Testis (tissue), 5 donors: ENCODE measurements at places on chromosomes 11 and 22.
A peak's percentile ranks its signal among the peaks of the same experiment; 100 is the strongest.

- peak; percentile 22 for DNase-seq
Measured at GRCh38 chr11:31240340-31240904, 129.1 kb downstream of the DCDC1 start.

DNA sequence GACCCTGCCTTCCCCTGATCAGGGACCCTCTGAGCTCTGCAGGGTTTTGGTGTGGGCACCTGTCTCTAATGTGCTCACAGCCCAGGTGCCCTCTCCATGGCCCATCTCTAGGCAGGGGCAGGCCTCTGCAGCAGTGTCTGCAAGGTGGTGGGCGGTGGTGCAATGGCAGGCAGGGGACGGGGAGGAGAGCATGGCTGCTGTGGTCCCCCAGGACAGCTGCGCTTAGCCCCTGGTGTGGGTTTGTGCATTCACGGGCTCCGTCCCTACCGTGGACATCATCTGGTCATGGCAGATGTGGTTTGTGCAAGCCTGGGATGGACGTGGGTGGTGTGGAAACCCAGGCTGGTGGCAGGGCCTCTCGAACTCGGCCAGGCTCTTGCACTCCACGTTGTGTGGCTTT is 443.1 kb downstream of the TBC1D22A start:
- DNase-seq, result peak; percentile 9

GRCh38 chr11:14089690-14090462 is 127.4 kb downstream of the SPON1 start:
- DNase-seq, result no peak

DNA sequence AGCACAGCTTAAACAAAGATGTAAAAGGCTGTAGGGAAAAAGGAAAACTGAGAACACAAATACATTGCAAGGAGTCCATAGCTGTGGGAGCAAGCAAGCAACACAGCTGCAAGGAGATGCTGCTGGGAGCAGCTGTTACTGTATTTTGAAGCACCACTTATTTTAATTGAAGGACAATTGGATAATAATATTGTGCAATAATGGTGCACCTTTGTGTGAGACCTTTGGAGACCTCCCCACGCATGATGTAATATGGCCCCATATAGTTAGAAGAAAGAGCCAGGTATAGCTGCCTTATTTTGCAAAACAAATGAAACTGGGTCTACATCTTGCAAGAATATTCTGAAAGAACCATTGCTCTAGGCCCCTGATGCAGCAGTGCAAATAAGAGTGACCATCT is 191.1 kb upstream of the KIRREL3 start:
- DNase-seq, result no peak

GRCh38 chr11:77753230-77753629 is 67.3 kb downstream of the RSF1 start:
- no peak for DNase-seq

DNA sequence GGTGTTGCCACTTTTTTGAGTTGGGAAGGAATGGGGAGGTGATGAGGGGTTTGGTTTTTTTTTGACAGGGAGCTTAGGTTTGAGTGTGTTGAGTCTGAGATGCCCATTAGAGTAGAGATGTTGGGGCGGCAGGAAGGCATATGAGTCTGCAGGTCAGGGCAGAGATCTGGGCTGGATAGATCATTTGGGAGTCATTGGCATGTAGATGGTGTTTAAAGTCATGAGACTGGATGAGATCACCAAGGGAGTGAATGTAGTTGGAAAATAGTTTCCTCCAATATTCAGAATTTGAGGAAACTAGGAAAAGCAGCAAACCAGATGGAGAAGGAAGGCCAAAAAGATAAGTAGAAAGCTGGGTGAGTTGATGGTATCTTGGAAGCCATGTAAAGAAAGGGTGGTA is 2.1 kb upstream of the ANAPC15 start:
- DNase-seq, result no peak

- DNase-seq, result no peak
Measured at GRCh38 chr22:26949193-26949592, 291.8 kb downstream of the MIAT start.

GRCh38 chr11:18005376-18006129 is 7.3 kb downstream of the SERGEF start:
- DNase-seq, result no peak

GRCh38 chr11:28539239-28540030 is 431.2 kb downstream of the METTL15 start:
- no peak for DNase-seq

DNA sequence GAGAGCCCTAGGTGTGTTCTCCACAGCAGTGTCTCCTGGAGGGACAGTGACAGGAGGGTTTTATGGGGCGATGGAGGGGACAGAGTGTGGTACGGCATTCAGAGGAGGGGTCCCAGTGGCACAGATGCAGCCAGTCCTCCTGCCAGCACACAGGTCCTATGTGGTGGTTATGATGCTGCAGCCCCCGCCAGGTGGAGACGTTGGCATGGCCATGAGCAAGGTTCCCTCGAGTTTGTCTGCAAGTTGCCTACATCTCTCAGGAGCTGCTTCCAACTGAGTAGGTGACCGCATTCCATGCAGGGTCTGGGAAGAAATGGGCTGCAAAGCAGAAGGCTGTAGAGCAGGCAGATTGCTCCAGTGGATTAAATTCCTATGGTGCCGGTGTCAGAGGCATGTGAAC is 646.0 kb downstream of the TBC1D22A start:
- DNase-seq, result no peak

DNA sequence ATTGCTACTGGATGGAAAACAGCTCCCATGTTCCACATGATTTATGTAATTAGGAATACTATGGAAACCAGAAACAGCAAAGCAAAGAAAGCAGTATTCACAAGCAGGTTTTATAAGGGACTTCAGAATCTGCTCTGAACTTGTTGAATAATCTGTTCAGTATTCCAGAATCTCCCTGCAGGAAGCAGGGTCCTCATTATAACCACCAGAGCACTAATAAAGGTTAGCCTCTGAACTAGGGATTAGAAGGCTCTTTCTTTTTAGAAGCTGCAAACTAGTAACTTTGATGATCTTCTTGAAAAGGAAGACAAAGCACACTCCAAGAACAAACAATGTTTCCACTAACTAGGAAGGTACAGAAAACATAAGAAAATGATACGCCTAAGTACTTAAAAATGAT is 125.8 kb downstream of the DCDC1 start:
- no peak for DNase-seq

- no peak for DNase-seq
Measured at GRCh38 chr22:25027043-25027906, 74.8 kb downstream of the KIAA1671 start.

GRCh38 chr11:76263657-76264056 is 57.4 kb upstream of the WNT11 start:
- no peak for DNase-seq

GRCh38 chr11:67434395-67434881 is 3.0 kb downstream of the PTPRCAP start:
- DNase-seq, result no peak

GRCh38 chr22:46366327-46366731 is 30.8 kb downstream of the TRMU start:
- no peak for DNase-seq

- DNase-seq, result no peak
Measured at GRCh38 chr11:78949976-78950690, 375.5 kb upstream of the NARS2 start.

DNA sequence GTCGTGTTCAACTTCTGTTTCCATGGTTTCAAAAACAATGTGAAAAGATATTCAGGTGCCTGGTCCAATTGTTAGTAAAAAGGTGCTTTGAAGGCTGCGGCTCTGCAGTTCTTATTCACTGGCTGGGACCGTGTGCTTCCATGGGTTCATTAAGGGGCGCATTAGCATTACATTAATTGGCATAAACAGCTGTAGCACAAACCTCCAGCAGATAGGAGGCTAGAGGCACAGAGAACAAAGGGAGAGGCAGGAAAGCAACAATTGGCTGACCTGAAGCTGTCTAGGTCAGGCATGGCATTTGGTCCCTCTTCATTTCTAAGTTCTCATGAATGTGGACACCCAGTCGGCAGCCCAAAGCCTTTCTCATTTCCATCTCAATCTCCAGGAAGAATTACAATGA is 16.6 kb downstream of the PAK1 start:
- DNase-seq, result no peak

DNA sequence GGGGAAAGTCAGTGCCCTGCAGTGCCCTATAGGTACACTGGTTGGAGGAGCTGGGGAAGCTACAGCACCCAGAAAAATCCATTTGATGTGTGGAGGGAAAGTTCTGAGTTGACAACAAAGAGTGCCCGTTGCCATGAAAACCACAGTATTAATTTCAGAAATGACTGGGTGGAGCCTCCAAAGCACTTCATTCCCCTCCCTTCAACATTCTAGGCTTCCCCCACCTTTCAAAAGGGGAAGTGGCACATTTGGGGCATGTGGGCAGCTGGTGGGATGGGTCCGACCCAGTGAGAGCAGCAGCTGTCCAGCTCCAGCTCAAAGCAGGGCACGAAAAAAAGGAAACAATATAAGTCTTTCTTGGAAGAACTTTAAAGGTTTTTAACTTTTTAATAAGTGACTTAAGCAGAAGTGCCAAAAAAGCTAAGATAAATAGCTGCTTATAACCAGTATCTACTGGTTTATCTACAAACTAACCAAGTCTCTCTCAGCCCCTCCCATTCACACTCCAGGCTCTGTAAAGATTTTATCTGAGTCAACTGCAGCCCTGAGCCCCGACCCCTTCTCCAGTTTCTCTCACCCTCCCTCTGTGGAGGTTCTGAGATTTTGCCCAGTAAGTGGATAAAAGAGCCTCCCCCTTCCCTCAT is 9.0 kb upstream of the AHNAK start:
- no peak for DNase-seq

- no peak for DNase-seq
Measured at GRCh38 chr22:36700711-36701670, 2.6 kb downstream of the CACNG2 start.

- DNase-seq, result no peak
Measured at GRCh38 chr11:709109-709997, 3.3 kb downstream of the EPS8L2 start.
